ENCODE measurements at places on chromosomes 2 and 18. TPM values are rescaled to one million over a fixed set of nuclear protein-coding genes. Genes with fewer than 3 reads are reported as not detected.

- no peak for DNase-seq
Observed at GRCh38 chr2:39468579-39469451, 31.7 kb upstream of the MAP4K3 start.

Gene COLEC11
- polyA plus RNA-seq, result 187 TPM

DNA sequence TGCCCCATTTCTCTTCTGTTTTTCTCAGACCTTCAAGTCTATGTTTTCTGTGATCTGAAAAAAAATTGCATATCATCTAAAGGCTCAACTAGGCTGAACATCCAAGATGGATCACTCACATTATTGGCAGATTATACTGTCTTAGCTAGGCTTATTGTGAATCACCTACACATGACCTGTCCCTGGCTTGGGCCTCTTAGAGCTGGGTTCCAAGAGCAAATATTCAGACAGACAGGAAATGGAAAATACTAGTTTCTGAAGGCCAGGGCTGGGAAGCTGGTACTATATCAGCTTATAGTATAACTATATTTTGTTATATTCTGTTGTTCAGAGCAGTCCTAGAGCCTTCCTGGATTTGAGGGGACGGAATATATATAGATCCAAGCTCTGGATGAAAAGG lies 90.3 kb downstream of the PIK3C3 start:
- no peak for DNase-seq

GRCh38 chr18:37476182-37476581 lies 89.4 kb downstream of the CELF4 start:
- no peak for DNase-seq

DNA sequence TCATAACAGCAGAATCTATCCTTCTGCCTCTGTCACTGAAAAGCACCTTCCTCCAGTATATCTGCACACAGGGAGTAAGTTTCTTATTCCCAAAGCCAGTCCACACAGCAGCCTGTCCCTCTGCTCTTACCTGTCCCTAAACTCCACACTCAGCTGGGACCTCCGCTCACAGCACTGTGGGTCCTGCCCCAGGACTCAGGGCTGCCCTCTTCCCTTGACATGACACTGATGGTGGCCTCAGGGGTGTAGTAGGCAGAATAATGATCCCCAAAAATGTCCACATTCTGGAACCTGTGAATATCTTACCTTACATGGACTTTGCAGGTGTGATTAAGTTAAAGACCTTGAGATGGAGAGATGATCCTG lies 39.7 kb upstream of the EML4 start:
- DNase-seq, result no peak

Gene NETO1
- polyA plus RNA-seq, result not detected

Gene CMPK2
- 11.5 TPM for polyA plus RNA-seq

Gene RBKS
- 2.4 TPM for polyA plus RNA-seq

- DNase-seq, result no peak
Observed at GRCh38 chr18:12921178-12921577, 26.6 kb upstream of the SEH1L start.

DNA sequence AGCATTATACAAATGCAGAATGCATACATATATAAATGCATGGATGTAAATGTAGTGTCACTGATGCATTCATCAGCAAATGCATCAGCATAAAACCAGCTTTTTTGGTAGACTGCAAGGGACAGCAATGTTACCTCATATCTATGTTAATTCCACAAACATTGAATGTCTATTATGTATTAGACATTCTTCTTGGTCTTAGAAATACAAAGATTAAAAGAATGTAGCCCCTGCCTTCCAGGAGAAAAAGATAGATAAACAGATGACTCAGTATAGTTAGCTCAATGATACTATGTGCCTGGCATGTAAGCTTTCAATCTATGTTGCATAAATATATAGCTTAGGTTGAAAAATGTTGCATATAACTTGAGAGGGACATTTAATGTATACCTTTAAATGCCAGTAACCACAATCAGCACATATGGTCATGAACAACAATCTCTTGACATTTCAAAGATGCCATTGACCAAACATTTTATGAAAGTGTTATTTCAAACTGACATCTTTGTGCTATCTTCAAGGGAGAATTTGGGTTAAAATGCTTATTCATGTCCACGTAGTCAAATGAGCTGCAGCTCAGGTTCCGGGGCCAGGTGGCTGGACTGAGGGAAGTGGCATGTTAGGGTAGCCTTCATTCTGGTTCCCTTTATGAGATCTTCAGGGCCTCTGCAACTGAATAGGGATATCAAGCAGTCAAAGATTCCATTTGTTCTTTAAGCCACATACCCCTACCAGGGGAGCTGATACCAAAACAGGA lies 45.2 kb upstream of the GCG start:
- DNase-seq, result no peak

Gene SIX2
- 0.06 TPM for polyA plus RNA-seq

DNA sequence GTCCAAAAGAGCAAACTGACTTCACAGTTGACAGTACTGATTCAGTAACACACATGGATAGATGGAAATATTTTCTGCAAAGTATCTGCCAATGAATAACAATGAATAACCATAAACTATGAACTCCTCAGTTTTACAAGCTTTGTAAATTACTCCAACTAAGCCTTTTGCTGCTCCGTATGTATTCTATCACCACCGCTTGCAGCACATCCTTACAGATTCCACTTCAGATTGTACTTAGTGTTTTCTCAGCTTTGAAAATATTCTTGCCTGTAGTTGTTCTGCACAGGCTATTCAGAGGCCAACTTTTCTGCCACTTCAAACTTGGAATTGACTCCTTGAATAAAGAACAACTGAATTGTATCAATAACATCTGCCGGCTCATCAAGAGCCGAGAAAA lies 36.2 kb downstream of the TLK1 start:
- no peak for DNase-seq

- peak; percentile 57 for DNase-seq
Observed at GRCh38 chr2:12717191-12718014, 667 bp downstream of the TRIB2 start.

DNA sequence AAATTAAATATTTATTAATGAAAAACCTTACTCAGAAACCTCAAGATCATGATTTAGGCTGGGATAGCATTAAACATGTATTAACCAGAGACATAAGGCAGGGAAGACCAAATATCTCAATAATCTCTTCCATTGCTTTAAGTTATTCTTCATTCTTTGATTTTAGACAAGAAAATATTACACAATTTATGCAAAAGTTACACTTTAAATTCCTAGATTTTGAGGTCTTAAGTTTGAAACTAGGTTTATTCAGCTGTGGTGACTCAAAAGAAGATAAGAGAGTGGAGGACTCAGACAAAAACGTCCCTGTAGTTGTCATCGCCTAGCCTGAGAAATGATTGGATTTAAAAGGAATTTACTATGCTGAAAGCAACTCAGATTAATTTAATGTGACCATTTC lies 1110.3 kb downstream of the DPP10 start:
- no peak for DNase-seq

- no peak for DNase-seq
Observed at GRCh38 chr2:206555721-206556120, 86.6 kb upstream of the FAM237A start.

All from ovary (tissue), 10 donors.